ENCODE measurements at places on chromosomes 13 and 19.
A peak's percentile ranks its signal among the peaks of the same experiment; 100 is the strongest.

DNA sequence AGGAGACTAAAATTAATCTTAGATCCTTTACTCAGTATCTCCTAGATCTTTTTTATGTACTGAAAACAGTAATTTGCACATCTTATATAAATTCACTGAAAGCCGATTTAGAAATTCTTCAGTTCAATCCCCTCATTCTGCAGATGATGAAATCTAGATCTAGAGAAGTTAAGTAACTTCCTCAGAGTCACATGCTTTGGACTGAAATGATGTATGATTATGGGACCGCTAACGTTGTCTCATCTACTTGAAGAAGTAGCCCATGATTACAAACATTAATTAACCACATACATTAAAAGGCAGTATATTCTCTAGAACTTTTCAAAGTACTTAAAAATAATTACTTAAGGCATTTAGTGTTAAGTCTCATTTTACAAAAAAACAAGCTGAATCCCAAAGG lies 37.8 kb downstream of the ELF1 start:
- no peak for DNase-seq

DNA sequence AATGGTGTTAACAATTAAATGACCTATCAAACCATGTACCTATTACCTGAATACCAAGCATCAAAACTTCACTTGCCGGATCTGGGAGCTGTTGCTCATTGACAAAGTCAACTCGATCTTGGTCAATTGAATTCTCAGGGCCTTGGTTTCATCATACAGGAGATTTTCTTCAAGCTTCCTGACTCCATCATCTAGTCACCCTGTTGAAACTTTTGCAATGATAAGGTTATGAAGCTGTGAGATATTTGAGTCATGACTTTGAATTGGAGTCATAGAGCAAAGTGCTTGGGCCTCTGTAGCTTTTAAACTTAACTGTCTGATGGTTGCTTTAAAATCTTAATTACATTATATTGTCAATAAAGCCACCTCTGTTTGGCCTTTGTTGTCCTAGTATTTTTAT lies 260.9 kb downstream of the COG6 start:
- no peak for DNase-seq

DNA sequence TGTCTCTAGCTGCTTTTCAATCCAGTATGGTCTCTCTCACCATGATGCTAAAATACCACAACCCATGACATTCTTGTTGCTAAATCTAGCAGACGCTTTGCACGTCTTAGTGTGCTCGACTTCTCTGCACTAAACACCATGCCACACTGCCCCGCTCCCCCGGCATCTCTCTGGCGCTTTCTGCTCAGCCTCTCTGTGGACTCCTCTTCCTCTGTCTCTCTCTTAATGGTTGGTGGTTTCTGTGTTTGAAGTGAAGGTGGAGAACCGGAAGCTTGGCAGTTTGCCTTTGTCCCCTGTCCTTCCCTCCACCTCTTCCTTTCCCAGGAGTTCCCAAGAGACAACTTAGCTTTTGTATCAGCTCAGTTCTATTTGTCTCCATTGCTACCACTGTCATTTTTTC lies 8.8 kb downstream of the ERCC5 start:
- DNase-seq = no peak

- no peak for DNase-seq
Observed at GRCh38 chr13:29103065-29103800, 283.1 kb downstream of the MTUS2 start.

DNA sequence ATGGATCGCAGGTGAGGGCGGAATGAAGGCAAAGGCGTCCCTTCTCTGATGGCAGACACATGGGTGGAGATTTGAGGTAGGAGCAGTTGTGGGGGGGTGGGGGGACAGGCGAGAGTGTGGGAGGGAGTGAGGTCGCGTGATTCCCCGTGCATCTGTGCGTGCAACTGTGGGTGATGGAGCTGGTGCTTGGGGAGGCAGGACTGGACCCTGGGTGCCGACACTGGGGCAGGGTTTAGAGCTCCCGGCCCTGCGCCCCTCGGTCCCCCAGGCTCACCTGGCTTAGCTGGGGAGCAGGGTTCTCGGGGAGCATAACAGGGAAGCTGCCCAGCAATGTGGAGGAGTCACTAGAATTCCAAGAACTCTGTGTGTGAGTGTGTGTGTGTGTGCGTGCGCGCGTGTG lies 3.4 kb downstream of the TMPRSS9 start:
- DNase-seq = no peak

GRCh38 chr19:47467914-47468313 lies 3.8 kb downstream of the SLC8A2 start:
- DNase-seq = peak; percentile 51

GRCh38 chr19:8085598-8086408 lies 33.2 kb downstream of the CCL25 start:
- no peak for DNase-seq

DNA sequence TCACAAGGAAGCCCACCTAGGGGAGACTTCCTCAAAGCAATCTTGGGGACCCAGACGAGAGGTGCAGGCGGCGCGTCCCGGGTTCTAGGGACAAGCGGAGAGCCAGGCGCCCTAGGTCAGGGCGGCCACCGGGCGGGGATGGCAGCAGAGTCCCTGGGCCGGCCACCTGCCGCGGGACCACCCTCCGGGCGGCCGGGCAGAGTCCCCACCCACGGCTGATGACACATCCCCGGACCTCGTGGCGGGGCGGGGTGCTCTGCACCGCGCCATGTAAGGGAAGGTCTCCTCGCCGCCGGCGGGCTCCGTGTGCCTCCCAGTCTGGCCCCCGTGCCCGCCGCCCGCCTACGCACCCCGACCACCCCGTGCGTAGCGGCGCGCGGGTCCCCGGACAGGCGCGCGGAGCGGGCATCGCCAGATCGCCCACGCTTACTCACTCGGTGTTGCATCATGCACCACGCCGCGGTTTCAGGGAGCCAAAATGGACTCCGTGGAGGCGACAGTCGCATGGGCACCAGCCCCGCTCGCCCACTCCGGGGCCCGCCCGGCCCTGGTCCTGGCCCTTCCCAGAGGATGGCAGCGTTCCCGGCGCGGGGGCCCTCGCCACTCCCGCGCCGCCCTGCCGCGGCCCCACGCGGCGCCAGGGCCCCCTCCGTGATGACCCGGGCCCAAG lies 643 bp downstream of the SLC7A1 start:
- DNase-seq = peak; percentile 22

GRCh38 chr19:3346677-3347353 lies 19.6 kb upstream of the NFIC start:
- DNase-seq = no peak

- DNase-seq = peak; percentile 80
Observed at GRCh38 chr13:100721885-100722512, 47.4 kb upstream of the TMTC4 start.

GRCh38 chr19:47756953-47757608 lies 11.7 kb downstream of the NOP53 start:
- DNase-seq = no peak

DNA sequence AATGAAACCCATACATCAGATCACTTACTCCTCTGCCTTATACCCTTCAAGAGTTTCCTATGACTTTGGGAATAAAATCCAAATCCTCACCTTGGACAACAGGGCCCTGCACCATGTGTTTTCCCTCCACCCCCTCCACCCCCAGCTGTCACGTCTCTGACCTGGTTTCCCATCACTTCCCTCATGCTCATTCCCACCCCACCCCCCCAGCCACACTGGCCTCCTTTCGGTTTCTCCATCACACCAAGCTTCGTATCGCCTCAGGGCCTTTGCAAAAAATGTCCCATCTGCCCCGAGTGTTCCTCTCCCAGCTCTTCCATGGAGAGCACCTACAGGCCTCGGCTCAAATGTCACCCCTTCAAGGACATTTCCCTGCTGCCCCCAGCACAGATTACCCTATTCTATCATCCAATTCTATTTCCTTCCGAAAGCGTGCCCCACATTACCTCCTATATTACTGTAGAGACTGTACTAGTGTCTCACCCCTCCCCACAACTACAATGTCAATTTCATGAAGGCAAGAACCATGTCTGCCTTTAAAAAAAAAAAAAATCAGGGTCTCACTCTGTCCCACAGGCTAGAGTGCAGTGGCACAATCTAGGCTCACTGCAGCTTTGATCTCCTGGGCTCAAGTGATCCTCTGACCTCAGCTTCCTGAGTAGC lies 16.8 kb upstream of the FFAR2 start:
- DNase-seq = no peak

GRCh38 chr13:29369060-29369743 lies 226.3 kb downstream of the SLC7A1 start:
- DNase-seq = peak; percentile 81

GRCh38 chr13:26485288-26485687 lies 72.2 kb upstream of the WASF3 start:
- DNase-seq = no peak

DNA sequence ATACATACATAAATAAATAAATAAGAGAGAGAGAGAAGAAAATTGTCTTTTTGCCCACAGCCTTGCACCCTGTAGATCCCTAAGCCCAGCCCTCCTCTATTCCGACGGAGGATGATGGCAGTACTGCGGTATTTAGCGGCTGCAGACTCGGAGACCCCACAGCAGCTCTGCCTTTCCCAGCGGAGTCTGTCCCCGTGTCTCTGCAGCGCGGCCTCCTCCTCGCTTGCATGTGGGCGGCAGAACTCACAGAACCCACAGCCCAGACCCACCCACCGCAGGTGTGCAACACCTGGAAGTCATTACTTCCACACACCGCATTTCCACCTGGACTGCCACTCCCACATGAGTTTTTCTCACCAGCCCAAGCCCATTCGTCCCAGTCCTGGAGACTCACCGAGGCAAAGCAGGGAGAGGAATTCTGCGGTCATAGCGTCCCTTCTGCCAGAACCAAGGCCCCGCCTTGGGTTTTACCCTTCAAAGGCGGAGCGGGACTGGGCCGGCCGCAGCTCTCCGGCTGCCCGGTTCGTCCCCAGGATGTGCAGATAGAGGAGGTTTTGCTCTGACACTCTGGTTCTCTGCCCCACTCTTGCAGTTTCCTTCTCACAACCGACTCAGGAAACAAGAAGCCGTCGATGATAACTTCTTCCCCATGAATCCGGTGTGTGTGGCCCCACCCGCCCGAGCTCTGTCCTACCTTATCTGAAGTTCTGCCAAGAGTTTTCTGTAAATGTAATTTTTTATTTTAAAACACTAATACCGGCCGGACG lies at the start of gene VSTM1:
Gene VSTM1, minus strand, starts transcription at position 548 of the 767 bp plus-strand sequence. Its CDS starts 120 bp downstream, at position 428.
- DNase-seq = no peak

DNA sequence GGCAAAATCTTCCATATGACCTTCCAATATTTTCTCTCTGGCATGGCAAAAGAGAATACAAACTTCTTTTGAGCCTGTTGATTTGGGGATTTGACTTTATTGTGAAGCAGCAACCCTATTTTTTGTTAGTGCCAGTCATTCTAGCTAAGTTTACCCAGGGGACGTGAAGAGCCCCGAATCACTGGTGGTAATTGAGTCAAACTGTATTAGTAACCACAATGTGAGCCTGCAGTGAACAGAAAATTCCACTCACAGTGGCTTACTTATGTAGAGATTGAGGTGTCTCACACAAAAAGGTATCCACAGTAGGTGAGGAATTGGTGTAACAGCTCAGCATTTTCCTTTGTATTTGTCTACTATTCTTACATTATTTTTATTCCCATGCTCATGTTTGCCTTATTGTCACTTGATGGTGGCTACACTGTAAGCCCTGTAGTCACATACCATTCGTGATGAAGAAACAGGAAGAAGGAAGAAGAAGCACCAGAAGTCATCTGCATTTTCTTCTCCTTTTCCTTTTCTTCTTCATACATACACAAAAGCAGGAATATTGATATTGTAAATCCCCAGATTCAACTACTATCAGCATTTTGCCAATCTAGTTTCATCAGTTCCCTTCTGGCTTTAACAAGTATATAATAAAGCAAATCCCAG lies 33.3 kb upstream of the MYCBP2 start:
- no peak for DNase-seq

DNA sequence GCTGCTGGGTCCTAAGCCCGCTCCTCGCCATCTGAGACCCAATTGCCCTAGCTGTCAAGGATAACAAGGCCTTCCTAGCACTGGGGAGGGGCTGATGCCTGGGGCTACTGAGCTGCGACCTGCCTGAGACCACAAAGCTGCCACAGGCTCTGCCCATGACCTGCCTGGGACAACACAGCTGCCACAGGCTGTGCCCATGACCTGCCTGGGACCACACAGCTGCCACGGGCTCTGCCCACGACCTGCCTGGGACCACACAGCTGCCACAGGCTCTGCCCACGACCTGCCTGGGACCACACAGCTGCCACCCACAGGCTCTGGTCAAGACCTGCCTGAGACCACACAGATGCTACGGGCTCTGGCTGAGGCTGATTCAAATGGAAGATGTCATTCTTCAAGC lies 54.8 kb downstream of the EPS15L1 start:
- no peak for DNase-seq

- no peak for DNase-seq
Observed at GRCh38 chr13:110500341-110500740, 61.2 kb downstream of the RAB20 start.

DNA sequence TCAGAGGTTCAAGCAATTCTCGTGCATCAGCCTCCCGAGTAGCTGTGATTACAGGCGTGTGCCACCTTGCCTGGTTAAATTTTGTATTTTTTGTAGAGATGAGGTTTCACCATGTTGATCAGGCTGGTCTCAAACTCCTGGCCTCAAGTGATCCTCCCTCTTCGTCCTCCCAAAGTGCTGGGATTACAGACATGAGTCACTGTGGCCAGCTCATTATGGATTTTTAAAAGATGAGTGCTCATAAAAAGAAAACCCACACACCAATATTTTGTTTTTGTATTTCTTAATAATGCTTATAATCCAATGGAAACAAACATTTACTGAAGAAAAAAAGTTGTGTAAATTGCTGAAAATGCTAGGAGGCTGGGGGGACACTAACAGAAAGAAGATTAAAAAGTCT lies 5.0 kb upstream of the MICU2 start:
- no peak for DNase-seq

DNA sequence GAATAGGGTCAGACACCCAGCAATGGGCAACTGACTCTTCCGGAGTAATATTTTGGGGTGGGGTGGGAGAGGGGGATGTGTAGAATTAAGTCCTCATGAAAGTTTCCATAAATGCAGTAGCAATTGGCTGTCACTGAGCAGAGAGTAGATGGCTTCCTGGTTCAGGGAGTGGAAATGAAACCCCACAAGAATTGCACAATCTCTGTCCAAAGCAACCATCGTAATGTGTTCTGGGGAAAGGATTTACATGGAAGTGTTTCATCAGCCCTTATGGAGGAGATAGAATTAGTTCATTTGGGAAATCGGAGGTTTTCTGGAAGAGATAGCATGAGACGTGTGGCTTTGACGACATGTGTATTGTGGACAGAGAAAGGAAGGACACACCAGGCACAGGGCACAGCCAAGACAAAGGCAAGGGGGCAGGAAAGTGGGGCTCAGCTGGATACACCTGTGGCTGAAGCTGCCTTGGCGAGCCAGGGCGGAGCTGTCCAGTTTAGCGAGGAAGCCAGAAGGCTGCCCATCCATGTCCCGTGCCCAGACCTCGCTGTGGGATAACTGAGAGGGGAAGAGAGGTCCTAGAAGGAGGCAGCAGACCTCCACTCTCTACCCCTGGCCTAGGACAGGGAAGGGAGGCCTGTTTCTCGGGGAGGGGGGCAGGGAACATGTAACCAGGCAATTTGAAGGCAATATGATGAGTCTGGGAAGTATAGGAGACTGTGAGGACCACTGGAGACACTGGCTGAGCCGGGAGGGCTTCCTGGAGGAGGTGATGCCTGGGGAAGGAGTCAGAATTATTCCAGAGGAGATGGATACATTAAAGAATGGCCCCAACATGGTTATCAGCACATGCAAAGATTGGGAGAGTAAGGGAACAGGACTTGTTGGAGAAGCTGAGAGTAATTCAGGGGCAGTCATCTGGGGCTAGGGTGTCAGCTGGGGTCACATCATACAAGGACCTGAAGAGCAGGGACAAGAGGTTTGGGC lies 2.6 kb upstream of the CLEC4G start:
- DNase-seq = no peak

Data from GM23338 (cell line).